Hepatic stellate cell (primary cell): ENCODE measurements at places on chromosomes 5 and 9.

GRCh38 chr9:132827366-132827765 is 50.7 kb downstream of the AK8 start:
- DNase-seq: no peak

DNA sequence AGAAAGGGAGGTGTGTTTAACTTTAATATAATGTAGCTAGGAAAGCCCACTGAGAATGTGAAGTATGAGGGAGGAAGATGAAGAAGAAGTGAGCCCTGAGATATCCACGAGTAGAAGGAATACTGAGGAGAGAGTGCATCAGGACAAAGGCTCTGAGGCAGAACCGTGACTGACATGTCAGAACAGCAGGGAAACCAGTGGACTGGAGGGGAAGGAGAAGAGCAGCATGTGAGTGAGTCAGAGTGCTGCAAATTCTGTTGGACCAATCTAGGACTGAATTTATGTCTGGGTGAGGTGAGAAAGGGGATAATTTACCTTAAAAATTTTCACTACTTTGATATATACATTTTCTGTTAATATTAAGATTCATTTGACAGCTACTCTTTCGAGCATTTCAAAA is 110.3 kb downstream of the ST8SIA4 start:
- no peak for DNase-seq

DNA sequence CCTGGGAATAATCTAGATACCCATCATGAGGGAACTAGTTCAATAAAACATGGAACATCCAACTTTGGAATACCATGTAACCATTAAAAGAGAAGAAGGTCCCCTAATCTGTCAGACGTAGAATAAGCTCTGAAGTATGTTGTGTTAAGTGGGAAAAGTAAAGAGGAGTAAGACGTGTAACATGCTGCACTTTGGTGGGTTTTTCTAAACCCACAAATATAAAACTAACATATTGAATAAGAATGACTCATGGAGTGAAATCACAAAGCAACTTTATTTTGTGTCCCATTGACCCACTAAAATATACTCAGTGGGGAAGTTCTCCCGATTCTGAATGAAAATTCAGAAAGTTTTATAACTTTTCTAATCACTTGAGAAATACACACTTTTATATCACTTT is 67.9 kb upstream of the PIK3R1 start:
- DNase-seq: no peak

DNA sequence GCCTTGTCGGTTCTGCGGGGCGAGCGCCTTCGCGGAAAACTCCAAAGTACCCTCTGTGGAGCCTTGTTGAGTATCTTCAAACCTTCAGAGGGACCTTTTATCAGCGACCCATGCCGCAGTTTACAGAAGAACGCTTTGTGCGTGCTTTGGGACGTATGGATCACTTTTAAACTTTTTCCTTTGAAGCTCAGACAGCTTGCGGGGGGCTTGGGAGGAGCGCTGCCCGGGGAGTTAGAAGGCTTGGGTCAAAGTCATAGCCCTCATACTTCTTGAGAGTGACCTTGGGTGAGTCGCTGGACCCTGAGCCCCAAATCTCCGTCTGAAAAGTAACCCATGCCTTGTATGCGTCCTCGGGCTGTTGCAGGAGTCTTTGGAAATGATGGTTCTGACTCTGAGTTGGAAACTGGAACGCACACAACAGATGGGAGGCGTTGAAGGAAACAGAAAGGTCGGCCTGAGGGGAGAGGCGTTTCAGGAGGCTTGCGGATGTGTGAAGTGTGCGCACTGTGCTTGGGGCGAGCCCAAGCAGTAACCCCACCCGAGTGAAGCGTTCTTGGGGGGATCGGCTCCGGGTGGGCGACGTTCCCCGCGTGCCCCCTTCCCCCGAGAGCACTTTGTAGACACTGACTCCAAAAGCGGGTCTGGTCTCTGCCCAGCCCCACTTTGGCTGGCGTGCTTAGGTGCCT is 661 bp upstream of the SLC25A51 start:
- no peak for DNase-seq

GRCh38 chr5:177444106-177445051 is 2.2 kb upstream of the PRR7 start:
- no peak for DNase-seq

GRCh38 chr5:12624776-12625560 is 720.7 kb upstream of the CTNND2 start:
- DNase-seq: no peak

GRCh38 chr9:72947984-72948465 is 4.8 kb downstream of the ALDH1A1 start:
- DNase-seq: no peak
